ENCODE measurements at places on chromosomes 3 and 15.

DNA sequence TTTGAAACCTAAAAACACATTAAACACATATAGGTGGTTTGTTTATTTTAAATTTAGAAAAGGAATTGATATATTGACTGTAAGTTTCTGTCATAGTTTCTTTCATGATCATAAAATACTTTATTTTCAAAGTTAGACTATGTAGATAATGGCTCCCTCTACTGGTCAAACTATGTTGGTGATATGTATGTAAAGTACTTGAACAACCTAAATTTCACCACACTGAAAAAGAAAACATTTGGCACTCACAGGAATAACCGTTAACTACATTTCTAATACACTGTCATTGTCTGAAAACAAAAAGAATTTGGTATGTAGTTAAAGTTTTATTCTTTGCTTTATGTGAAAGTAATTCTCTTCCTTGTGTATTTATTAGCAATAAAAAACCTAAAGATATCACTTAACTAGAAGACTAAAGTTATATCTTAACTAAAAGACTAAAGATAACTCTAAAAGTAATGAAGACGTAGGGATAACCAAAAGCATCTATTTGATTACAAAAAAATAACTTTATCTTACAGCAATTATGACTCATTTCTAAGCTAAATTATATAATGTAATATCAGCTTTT, 427.5 kb downstream of the VGLL3 start:
- DNase-seq = no peak

DNA sequence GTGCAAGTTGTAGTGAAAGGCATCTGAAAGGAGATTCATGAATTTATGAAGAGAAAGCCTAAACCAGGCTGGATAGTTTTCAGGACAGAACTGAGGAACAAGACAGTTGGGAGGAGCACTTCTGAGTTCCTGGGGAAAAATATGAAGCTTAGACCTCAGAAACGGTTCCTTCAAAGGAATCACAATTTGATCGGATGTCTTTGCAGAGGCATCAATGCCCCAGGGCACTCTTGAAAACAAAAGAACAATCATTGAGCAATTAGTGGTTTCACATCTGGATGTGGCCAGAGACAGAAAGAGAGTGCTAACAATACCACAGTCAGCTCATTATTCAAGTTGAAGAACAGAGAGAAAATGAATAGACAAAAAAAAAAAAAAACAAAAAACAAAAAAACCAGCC, 86.2 kb downstream of the KLF13 start:
- DNase-seq = no peak

- DNase-seq = no peak
Observed at GRCh38 chr15:91520850-91521249, 332.7 kb upstream of the SLCO3A1 start.

- no peak for DNase-seq
Observed at GRCh38 chr3:169700195-169700594, 36.7 kb upstream of the MECOM start.

DNA sequence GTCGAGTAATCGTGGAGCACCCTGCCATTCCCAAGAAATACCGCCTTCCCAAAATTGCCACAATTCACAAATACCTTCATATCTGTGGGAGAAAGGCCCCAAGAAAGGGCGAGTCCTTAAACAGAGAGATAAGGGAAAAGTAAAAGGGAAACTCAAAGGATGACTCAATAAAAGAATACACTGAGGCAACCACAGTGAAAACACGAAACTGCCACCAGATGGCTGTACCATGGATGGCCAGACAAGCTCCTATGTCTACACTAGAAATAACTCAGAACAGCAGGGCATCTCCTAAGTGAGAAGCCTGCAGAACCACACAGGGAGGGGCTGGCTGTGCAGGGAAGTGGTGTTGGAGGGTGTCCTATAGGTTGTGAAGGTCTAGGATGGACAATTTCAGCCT, 25.0 kb downstream of the SRGAP3 start:
- no peak for DNase-seq

- no peak for DNase-seq
Observed at GRCh38 chr3:120424976-120425570, 25.7 kb downstream of the FSTL1 start.

GRCh38 chr15:66565741-66566144, at the start of gene LCTL:
TSS of gene LCTL (minus strand) at chr15:66565998. CDS start at chr15:66565365, 633 bp downstream.
- no peak for DNase-seq

- no peak for DNase-seq
Observed at GRCh38 chr3:193996221-193996620, 139.7 kb upstream of the HES1 start.

GRCh38 chr3:73635254-73635653, 10.5 kb upstream of the PDZRN3 start:
- DNase-seq = no peak

GRCh38 chr3:128605091-128606046, 45.2 kb downstream of the RPN1 start:
- DNase-seq = no peak

- no peak for DNase-seq
Observed at GRCh38 chr3:21960033-21960432, 209.0 kb upstream of the ZNF385D start.

DNA sequence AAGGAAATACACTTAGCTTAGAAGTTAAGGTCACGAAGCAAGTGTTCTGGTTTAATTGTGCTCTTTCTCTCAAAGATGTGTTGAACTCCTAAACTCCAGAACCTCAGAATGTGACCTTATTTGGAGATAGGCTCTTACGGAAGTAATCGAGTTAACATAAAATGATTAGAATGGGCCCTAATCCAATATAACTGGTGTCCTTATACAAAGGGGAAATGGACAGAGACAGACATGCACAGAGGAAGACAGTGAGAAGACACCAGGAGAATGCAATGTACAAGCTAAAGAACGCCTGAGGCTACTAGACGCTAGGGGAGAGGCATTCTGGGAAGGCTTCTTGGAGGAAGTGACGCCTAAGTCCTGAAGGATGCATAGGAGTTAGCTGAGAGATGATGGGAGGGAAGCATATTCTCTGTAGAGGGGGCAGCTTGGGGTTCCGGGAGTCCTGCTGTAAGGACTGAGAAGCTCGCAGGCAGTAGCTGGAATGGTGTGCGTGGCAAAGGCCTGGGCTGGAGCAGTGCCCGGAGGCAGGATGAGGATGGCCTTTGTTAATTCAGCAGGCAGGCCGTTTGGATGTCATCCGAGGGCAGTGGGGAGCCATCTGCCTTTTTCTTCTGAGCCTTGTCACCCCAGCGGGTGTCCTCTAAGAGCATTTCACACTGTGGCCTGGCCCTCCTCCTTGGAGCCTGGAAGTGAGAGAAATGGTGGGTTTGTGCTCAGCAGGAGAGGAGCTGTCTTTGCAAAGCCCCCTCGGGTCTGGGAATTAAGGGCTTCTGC, 513.4 kb downstream of the SHQ1 start:
- DNase-seq = no peak

- DNase-seq = no peak
Observed at GRCh38 chr15:84814916-84815315, 2.2 kb upstream of the ALPK3 start.

- no peak for DNase-seq
Observed at GRCh38 chr3:33046521-33046920, 50.4 kb downstream of the GLB1 start.

- DNase-seq = no peak
Observed at GRCh38 chr3:47791193-47791855, 9.6 kb upstream of the SMARCC1 start.

DNA sequence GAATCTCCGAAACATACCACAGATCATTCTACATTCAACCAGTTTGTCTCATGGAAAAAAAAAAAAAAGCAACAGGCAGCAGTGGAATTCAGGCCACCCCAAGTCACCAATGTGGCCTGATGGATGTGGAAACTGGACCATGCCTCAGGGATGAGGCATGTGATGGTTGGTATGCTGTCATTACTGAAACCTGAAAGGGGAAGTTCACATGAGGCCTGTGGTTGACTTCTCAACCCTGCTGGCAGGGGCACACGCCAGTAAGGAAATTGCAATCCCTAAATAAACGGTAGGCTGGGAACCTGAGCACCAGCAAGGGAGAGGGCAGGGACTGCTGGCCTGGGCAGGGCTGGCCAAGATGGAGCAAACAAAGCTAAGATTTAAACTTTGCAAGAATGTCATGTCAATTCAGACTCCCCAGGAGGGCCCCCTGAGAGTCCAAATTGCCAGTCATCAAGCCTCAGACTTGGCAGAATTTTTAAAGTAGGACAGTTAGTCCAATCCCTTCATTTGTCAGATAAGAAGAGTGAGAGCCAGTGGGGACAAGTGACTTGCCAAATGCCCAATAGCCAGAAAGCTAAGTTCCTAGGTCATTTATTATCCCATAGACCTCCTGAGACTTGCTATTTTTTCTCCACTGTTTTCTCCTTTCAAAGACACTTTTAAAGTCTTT, 310.4 kb downstream of the ERC2 start:
- DNase-seq = no peak

GRCh38 chr15:89361451-89362202, 27.0 kb upstream of the POLG start:
- peak; percentile 12 for DNase-seq

- no peak for DNase-seq
Observed at GRCh38 chr3:46564190-46565021, 1.7 kb downstream of the LRRC2 start.

DNA sequence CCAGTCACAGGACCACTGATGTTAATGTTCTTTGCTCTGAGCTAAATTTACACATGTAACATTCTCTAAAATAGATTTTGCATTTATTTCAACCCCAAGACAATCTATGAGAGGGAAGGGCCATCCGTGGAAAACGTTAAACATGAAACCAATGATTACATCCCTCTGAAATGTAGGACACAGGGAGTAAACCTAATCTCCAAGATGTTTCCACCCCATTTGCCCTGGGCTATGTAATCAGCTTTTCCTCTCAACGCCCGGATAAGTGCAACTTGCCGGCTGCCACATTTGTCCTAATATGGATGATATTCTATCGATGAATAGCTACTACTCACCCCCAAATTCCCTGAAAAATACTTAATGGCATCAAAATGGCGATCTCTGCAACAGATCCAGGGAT, 6.4 kb upstream of the FMN1 start:
- DNase-seq = no peak

DNA sequence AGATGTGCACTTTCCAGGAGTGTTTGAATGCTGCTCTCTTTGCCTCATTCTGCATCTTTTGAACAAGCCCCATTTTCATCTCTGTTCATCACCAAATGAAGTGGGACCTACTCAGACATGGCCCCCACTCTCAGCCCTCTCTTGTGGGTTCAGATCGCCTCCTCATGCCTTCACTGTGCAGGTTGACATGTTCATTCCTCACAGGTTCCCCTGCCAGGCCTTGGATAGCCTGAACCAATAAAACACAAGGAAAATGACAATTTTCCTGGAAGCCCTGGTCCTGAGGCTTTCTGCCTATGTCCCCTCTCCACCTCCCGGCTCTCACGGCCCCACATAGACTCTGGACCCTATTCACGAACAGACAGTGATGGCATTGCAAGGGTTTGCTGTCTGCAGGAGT, 17.7 kb downstream of the KLF15 start:
- no peak for DNase-seq

GRCh38 chr3:146469150-146470017, at the start of gene PLSCR2:
TSS of gene PLSCR2 (minus strand) at chr3:146469561. CDS start at chr3:146459904, 9,657 bp downstream.
- DNase-seq = peak; percentile 58

- no peak for DNase-seq
Observed at GRCh38 chr3:113626503-113627371, 69.7 kb downstream of the USF3 start.

DNA sequence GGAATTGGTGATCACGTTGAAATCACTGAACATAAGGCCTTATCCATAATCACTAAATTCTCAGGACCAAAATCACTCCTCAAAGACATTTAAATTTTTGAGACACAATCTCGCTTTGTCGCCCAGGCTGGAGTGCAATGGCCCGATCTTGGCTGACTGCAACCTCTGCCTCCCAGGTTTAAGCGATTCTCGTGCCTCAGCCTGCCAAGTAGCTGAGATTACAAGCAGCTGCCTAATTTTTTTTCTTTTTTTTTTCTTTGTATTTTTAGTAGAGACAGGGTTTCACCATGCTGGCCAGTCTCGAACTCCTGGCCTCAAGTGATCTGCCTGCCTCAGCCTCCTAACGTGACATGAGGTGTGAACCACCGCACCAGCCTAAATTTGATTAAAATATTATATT, 61.7 kb downstream of the PLOD2 start:
- no peak for DNase-seq

- DNase-seq = no peak
Observed at GRCh38 chr3:151210676-151211381, 7.8 kb upstream of the GPR171 start.

DNA sequence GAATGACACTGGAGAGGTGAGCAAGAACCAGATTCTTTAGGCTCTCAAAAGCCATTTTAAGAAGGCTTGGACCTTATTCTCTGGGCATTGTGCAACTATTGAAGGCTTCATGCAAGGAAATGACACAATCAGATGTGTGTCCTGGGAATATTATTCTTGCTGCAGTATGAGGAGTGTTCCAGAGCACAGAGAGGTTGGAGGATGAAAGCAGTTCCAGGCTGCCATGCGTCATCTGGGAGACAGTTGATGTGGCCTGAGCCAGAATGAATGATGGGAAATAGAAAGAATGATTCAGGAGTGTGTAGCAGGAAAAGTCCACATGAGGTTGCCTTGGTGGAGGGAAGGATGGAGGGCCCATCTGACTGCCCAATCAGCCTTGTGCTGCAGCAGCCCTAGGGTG, 123.1 kb downstream of the CHCHD6 start:
- DNase-seq = no peak

DNA sequence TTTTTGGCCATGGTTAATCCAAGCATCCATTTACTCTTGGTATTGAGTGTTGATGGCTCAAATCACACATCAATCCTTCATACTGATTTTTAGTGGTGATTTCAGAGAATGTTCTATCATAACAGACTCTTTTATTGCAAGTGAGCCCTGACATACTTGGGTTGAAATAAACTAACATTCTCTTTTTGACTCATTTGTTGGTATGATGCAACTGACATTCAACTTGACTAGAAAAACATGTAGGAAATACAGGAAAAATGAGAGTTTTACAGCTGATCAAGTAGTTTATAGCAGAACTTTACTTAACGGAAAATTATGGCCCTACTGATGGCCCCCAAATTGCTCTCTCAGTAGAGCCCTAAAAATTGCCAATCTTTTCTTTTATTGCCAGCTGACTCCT, 173.9 kb upstream of the CD96 start:
- DNase-seq = no peak

- no peak for DNase-seq
Observed at GRCh38 chr15:53658827-53659555, 100.5 kb downstream of the WDR72 start.

DNA sequence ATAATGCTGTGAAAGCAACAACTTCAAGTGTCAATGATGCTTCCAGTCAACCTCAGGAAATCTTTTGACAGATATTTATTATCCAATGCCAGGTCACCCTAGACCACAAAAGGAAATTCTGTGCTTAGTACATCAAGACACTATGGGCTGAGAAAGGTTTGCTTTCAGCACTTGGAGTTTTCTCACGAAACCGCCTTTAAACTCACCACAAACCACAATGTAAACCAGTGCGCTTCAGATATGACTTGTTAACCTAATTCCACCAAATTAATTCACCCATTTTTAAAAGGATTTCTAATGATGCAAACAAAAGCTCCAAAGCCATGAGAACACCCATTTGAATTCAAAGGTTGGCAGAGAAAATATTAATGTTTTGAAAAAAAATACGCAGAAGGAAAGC, 292.9 kb upstream of the NR2F2 start:
- no peak for DNase-seq

Measured in activated T-helper 1 cell treated with Interleukin-2 at 50 U/mL for 16 hours (primary cell).